ENCODE measurements at places on chromosomes 5 and 9.

DNA sequence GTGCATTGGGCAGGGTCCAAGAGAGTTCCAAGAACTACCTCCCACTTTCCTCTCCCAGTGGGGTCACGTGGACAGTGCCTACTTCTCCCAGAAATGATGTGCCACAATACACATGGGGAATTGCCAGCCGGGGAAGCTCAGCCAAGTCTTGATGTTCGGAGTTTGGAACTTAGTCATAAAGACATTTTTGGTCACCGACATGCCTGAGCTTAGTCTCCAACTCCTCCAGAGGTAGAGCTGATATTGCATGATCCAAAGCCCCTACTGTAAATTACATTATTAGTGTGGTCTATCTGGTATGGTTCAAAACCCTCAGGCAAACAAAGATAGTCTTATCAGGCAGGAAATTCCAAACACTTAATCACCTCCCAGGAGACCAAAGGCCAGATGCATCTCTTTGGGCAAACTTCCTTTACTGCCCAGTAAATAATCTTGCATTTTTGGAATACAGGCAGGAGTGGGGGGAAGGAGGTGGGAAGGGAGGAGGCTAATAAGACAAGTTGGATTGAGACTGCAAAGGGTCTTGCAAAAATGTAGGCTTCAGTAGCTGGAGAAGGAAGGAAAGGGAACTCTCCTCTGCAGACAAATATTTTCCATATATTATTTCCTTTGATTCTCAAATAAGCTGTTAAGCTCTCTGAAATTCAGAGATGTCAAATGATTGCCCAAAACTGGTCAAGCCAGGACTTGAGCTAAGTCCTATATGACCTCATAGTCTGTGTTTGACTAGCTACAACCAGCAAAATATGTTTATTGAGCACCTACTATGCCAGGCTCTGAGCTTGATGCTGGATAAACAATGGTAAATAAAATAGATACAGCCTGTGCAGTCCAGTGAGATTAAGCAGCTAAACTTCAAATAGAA, 99.4 kb downstream of the DRD1 start:
- DNase-seq = no peak

- DNase-seq = no peak
These were observed 355.2 kb upstream of the EFNA5 start for GRCh38 chr5:108025957-108026356.

DNA sequence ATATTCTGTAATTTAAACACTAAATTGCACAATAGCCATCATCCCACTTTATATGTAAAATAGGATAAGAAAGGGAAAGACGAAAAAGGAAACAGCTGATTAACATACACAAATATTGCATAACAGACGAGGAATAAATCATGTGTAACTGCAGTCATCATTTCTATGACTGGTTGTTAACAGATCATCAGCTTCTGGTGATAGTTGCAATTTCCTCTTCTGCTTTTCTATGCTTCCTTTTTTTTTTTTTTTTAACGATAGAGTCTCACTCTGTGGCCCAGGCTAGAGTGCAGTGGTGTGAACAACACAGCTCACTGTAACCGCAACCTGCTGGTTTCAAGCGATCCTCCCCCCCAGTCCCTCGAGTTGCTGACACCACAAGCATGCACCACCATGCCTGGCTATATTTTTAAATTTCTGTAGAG, 22.5 kb upstream of the JAKMIP2 start:
- DNase-seq = peak; percentile 41

GRCh38 chr5:59501316-59501715, 392.2 kb downstream of the PDE4D start:
- DNase-seq = no peak

DNA sequence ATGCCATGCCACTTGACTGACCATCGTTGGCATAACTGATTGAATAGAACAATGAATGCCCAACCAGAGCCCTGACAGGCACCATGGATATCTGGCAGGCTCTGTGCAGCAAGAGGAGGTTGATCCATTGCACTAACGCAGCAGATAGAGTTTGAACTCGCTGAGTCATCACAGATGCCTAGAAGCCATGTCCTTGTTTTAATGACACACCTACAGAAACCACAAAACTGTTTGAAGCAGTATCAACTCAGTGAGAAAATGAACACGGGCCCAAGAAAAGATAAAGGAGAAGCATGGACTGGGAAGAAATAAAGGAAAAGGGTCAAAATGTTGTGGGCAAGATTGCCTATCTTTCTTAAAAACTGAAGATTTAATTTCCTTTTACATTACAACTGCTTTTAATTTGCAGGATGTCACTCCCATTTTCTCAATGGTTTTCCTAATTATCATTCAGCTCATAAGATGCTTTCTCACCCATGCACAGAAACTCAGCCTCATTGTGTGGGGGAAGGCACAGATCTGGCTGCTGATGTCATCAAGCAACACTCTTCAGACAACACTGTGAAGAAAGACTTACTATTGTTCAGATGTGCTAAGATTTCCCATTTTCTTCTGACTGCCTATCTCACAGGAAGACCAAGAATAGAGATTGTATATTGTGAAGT, 129.0 kb downstream of the PIK3R1 start:
- DNase-seq = no peak

- DNase-seq = no peak
These were observed 2.0 kb downstream of the PPP3R2 start for GRCh38 chr9:101592788-101593187.

- peak; percentile 8 for DNase-seq
These were observed 1.4 kb upstream of the NFX1 start for GRCh38 chr9:33288828-33289483.

- no peak for DNase-seq
These were observed 341.1 kb downstream of the ASTN2 start for GRCh38 chr9:117073539-117074341.

DNA sequence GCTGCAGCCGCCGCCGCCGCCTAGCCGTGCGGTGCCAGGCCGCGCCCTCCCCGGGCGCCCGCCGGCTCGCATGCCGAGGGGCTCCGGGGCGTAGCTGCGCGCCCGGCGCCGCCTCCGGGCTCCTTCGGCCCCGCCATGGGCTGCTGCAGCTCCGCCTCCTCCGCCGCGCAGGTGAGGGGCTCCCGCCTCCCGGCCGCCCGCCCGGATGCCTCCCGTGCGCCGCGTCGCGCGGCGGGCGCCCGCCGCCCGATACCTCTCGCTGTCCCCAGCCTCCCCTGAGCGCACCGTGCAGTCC, 230 bp downstream of the SLC44A1 start:
- DNase-seq = no peak

DNA sequence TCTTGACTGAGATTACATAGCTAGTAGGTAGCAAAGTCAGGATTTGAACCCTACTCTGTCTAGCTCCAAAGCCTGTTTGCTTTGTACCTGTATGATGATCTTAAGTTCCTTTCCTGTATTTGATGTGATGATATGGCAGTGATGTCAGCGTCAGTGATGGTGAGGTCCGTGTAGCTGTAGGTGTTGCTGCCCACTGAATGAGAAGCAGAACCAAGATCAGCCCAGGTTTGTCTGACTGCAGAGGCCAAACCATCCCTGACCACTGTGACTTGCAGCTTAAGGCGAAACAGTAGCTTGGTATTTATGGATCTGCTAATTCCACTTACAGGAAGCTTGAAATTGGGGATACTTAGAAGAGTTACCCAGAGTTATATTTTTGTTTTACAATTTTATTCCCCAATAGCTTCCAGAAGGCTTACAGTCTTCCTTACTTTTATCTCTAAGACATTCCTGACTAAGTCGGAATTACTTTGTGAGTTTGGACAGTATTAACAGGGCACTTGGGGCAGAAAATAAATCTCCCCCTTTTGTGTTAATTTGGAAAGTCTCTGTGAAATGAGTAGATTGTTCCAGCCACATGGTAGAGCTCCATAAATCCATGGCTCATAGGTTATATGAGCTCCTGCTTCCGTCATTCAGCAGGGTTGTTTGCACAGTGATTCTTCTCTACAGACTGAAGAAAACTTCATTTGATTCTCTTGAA, 273.4 kb downstream of the NR3C1 start:
- DNase-seq = no peak

DNA sequence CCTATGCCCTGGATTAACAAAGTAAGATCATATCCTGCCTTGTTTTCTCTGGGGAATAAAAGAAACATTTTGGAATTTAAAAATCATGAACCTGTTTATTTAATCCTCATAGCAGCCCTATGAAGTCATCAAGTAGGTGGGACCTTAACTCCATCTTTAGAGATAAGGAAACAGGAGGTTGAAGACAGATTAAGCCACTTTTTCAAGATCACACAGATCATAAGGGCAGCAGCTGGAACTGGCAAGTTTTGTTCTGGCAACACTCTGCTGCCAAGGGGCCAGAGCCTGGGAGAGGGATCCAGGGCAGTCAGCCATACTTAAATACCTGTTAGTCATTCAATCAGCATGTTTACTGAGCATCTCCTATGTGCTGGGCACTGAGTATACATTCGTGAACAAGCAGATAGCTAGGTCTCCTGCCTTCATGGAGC, 63.7 kb downstream of the SLC1A1 start:
- no peak for DNase-seq

GRCh38 chr9:124128568-124129166, 117.1 kb downstream of the LHX2 start:
- DNase-seq = no peak

DNA sequence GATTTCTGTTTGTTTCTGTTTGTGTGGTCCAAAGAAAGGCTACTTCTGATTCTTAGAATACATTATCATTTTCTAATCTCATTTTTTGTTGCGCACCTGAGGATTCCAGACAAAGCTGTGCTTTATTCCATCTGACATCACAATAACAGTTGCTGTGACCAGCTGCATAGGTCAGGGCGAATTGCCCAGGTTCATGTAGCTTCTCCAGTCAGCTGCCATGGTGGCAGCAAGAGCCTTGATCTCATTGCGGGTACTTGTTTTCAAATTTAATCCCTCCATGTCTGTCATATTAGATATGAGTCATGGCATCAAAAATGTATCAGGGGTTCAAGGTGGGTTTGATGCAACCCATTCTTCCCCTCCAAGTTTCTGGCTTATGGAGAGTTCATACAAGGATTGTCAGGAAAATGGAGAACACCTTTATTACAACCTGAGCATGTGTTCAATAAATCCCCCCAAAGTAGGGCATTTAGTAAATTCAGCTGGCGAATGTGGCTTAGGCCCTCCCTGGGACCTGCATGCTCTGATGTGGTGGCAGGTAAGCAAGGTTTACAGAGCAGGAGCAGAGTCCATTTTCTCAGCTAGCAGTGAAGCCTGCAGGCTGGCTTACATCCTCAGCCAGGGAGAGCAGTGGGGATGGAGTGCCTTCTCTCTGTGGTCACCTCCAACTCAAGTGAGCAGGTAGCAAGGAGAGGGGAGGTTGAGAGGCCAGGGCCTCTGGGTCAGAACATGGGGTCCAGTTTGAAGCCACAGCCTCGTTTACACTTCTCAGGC, 13.9 kb downstream of the CAVIN4 start:
- DNase-seq = no peak

GRCh38 chr5:34415559-34416198, 240.4 kb upstream of the RAI14 start:
- DNase-seq = no peak

DNA sequence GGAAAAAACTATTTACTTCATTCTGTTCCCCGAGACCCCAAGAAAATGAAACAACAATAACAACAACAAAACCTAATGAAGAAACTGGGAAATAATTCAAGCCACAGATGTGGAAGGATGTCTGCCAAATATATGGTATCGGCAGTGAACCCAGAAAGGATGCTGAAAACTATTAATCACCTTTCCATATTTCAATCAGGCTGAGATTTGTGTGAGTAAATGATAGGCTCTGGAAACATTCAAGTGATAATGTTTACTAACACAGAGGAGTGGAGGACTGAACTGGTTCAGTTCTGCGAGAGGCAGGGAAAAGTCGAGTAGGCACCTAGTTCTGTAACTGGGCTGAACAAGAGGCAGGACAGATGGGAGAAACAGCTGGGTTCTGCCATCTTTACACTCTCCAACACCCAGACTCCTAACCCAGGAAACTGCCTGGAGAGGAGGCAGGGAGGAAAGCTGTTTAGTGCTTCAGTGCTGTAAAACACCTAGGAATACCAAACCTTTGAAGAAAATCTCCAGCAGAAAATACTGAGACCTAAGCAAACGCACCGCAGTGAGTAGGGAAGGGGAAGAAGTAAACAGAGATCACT, 96.8 kb upstream of the GNA14 start:
- no peak for DNase-seq

DNA sequence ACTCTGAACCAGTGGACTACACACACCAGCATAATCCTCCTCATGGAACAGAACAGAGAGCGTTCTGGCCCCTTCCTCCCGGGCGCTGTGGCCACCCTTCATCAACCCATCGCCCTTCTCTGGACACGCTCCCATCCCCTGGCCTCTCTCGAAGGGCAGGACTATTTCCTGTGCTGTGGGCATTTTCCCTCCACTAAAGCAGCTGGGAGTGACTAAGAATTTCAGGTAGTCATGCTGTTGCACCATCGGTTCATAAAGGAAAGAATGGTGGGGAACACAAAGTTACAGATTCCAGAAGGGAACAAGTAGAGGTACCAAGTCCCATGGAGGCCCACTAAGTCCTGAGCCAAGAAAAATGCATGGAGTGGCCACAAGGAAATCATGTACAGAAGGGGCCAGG, 68.6 kb downstream of the EPB41L4B start:
- DNase-seq = no peak

DNA sequence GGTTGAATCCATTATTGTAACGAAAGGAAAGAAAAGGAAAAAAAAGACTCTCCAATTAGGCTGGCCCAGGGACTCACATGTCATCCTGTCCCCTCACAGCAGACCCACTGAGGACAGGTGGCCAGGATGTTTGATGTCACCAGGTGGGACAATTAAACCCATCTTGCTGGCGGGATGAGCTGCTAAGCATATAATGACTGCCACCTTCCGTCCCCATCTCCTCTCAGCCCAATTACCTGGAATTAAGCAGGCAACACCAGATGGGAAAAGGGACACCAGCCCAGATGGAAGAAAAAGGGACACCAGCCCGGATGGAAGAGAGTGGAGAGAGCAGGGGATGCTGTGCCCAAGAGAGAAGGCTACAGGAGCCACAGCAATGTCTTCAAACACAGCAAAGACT, 116.6 kb upstream of the SARDH start:
- DNase-seq = no peak

GRCh38 chr5:11390291-11390767, 513.9 kb downstream of the CTNND2 start:
- no peak for DNase-seq

DNA sequence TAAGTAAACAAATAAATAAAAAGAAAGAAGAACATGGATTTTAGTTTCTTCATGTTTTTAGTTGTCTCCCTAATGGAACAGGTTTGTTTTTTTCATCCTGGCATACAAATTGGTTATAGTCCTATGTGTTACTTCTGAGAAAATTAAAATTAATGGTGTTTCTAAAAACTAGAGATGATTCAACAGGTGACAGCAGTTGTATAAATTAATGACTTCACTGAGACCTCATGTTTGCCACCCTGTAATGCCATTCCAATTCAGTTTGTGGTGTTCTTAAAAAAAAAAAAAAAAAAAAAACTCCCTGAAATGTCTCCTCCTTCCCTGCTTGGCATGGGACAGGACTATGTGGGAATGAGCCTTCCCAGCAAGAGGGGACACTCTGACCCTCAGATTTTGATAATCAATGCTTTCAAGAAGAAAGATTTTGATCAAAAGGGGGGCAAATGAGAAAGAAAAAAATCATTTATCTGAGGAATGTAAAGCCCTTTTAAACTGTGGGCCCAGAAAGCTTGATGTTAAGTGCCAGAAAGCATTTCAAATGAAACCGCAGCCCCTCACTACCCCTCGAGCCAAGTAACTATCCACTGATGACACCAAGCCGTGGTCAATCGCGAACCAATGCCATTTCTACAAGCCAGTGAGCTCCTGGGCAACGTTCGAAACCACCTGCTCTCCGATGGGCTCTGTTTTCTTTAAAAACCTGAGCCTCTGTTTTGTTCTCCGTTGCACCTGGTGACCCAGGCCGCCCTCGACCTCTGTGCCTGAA, 941 bp downstream of the EXD3 start:
- DNase-seq = peak; percentile 41
